ENCODE measurements at places on chromosomes 2 and 18. TPM values are rescaled to one million over a fixed set of nuclear protein-coding genes. Genes with fewer than 3 reads are reported as not detected.

DNA sequence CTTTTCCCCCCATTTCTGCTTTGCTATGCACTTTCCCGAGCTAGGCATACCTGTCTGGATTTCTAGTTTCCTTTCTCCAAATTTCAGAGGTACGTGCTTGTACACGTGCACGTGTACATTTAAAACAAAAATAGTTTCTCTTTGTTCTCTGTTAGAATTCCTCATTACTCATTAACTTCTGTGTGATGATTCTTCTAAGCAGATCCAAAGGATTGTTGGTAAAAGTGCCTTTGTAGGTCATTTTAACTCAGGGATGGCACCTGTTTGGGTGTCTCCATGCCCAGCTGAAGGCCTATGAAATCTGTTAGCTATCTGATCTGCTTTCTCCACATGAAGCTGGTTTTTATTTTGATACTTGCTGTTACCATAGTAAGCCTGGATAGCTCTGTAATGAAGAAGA lies 264.3 kb downstream of the LPIN1 start:
- DNase-seq = no peak

DNA sequence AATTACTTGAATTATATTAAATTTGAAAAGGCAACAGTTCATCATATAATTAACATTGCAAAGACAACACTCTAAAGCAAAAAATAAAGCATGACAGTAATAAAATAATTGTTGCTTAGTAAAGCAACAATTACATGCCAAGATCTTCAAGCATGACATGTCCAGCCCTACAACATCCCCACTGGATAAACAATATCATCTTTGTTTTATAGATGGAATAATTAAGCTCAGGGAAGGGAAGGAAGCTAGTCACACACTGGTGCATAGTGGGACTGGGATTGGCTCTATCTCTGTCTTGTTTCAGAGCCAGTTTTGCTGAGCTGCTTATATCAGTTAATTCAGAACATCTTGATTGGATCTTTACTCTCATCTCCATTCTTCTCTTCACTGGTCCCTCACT lies 49.9 kb upstream of the PARD3B start:
- DNase-seq = no peak

DNA sequence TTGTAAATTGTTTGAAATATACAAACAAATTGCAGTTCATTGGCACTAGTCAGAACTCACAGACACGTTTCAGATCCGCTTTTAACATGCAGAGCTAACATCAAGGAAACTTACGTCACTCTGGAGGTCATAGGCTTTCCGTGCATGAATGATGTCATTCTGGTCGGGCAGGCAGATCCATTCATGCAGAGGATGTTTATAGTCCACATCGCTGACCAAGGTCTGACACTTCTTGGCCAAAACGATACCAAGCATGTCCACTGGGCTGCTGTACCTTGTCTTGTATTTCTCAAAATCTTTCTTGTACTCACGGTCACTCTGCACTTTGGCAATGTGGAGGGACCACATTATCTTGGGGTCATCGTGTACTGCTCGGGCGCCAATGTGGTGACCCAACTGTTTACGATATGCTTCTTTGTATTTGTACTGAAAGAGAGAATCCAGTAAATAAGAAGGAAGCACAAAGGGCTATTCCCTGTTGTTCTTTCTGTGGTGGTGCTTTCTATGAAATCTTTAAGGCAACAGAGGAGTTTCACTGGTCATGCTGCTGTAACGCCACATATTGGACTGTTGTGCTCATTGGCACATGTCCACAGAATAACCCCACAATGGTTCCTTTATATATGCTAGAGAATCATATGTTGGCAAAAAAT lies 114.8 kb downstream of the NEB start:
- no peak for DNase-seq

DNA sequence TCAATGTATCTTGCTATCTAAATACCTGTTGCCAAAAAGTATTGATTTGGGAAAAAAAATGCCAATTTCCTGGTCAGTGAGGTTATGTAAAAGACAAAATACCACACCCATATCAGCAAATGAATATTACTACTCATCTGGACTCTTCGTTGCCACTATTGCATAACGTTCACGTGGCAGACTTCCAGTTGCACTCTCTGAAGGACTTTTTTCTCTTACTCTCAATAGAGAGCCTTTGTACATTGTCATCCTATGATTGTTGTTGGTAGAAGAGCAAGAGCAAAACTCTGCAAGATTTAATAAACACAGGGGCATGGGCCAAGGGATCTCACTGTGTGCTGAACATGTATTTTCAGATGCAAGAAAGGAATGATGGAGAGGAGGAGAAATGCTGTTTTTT lies 689.8 kb downstream of the MBD2 start:
- DNase-seq = no peak

DNA sequence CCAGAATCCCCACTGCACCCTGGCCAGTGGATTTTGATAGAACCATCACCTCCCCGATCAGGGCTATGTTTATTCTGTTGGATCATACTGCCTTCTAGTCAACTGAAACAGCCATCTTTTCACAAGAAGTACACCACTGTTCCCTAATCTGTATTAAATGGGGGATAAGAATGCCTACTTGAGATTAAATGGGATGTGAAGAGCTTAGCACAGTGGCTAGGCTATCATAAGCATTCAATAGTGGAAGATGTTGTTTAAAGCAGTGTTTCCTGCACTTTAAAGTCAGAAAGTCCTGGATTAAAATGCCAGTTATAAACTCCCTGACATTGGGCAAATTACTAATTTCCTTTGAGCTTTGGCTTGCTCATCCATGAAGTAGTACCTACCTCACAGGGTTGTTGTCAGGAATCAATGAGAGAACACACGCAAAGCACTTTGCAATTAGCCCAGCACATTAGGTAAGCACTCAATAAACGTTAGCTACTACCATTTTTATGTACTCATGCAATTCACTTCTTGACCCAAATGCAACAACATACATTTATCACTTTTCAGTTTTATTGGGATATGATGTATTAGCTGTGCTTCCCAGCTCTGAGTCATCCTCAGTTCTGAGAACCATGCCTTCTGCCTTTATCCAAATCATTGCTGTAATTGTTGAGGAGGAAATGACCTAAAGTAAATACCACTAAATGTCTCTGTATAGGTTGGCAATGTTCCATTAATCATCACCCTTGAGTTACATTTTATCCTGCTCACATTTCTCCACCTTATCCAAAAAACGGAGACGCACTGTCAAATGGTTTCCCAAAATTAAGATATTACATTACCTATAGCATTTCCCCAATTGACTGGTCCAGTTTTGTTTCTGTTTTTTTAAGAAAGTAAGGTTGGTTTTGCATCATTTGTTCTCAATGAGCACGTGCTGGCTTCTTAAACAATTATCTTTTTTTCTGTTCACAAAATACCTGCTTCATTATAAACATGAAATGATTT lies 2.1 kb downstream of the TMEM247 start:
- peak; percentile 81 for DNase-seq

- no peak for DNase-seq
Observed at GRCh38 chr2:224570328-224570993, 14.7 kb downstream of the CUL3 start.

Gene C1D
- polyA plus RNA-seq = 11.4 TPM

DNA sequence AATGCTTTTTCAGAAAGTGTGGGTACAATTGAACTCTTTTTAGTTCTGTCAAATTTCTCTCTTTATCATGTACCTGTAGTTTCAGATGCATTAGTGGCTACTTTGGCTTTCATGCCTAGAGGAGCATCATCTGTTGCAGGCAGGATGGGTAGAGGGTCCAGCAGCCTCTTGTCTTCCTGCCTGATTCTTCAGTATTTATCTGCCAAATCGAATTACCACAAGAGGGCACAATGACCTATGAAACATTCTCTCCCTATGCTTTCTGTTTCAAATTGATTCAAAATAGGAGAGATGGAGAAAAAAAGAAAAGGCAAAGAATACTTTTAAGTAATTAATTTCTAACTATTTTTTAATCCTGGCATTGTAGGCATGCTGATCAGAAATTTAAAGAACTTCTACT lies 477.2 kb downstream of the TRIB2 start:
- no peak for DNase-seq

GRCh38 chr2:194567661-194568017 lies 1089.4 kb upstream of the SLC39A10 start:
- DNase-seq = no peak

Gene SOX11
- polyA plus RNA-seq = 0.40 TPM

Data from BJ (cell line).